ENCODE measurements at places on chromosomes 5 and 9. TPM values are rescaled to one million over a fixed set of nuclear protein-coding genes. Genes with fewer than 3 reads are reported as not detected.

ENTPD2 gene
- total RNA-seq, result not detected

ANKRD34B gene
- not detected for total RNA-seq

SPTAN1 gene
- total RNA-seq, result 472 TPM

ANXA1 gene
- total RNA-seq, result 583 TPM

DNA sequence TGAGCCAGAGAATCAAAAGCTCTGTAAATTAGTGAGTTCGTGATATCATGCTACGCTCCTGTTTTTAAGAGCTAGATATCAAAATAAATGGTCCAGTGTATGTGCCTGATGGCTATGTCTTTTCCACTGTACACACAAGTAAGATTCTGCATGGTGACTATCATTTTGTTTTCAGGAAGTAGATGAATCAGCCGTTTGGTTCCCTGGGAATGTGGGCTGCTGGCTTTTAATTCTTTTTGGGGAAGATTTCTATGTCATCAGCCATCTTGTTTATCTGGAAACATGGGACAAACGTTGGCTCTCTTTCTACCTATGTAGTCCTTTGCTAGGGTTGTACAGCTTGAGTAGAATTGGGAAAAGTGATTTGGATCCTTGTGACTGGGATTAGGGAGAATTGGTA is 126.7 kb downstream of the GRIA1 start:
- DNase-seq, result no peak

DNA sequence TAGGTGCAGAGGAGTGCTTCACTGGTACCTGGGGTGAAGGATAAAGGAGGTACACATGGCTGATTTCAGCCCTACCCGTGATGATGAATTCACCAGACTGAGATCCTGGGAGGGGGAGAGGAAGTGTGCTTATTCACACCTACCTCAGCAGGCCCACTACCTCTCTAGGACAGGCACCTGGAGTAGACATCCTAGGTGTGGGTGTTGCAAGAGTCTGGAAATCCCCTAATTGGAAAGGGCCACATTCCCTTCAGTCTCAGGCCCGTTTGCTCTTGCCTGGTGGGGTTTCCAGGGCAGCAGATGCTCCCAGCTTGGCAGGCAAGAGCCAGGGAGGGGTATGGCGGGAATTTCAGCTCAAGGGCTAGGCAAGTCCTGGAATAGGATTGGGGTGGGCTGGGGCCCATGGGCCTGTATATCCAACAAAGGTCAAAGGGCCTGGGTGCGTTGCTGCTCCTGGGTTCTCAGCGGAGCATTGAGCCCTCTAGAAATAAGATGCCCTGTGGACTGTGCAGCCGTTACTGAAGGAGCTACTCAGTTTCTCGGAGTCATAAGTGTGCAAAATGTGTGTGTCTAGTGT is 5.8 kb upstream of the CCL21 start:
- no peak for DNase-seq

- DNase-seq, result no peak
Measured at GRCh38 chr5:138472353-138472752, 7.1 kb downstream of the EGR1 start.

DNA sequence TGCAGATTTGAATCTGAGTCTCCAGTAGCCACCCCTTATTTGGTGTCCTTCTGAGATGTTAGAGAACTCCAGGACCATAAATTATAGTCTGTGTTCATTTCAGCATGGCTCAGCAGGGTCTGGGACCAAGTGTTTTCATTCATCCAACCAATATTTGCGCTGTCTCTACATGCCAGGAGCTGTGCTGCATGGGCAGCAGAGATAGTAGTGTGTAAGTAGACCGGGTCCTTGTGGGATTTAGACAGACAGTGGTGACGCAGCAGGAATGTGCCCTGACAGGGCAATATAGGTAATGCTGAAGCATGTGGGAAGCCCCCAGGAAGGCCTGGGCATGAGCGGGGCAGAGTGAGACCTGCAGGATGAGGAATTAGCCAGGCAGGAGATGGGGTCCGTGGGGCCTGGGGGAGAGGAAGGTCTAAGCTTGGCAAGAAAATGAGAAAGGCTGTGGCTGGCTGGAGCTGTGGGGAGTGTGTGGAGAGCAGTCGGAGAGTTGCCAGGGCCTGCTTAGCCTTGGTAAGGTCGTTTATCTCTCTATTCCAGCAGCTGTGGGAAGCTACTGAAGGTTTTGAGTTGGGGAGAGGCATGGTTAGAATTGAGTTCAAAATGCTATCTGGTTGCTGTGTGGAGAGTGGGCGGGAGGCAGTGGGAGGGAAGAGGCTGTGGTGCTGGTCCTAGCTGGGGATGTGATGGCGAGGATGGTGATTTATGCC is 16.8 kb downstream of the STXBP1 start:
- no peak for DNase-seq
